Esophagus muscularis mucosa (tissue), 4 donors: ENCODE measurements at places on chromosomes 11 and 22. TPM values are rescaled to one million over a fixed set of nuclear protein-coding genes. Genes with fewer than 3 reads are reported as not detected.

Gene DDX25
- total RNA-seq = not detected

Gene C11orf91
- not detected for total RNA-seq

Gene SNX32
- 0.40 TPM for total RNA-seq

Gene RFPL2
- not detected for total RNA-seq

Gene UPB1
- 0.33 TPM for total RNA-seq

Gene APOL4
- total RNA-seq = 1.5 TPM

Gene SYT12
- total RNA-seq = 0.13 TPM

Gene CTR9
- 17.9 TPM for total RNA-seq

Gene IL17REL
- not detected for total RNA-seq

Gene MMP12
- total RNA-seq = not detected

Gene MFRP
- 0.11 TPM for total RNA-seq

DNA sequence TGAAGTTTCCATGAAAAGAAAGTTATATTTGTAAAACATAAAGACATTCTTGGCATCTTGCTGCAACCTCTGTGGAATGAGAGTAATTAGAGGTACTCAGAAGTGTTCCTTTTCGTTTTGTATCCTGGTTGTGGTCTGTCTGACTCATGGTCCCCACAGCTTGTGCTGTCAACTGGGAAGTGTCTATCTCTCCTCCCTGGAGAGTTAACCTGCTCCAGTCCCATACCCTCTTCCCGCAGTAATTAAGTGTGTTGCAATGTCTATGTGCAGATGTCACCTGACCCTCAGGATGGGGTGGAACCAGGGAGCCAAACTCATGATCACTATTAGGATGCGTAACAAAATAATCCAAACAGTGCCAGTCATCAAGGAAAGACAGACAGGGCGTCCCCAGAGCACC is 23.0 kb upstream of the ZDHHC13 start:
- no peak for DNase-seq

GRCh38 chr11:127392575-127392974 is 392.0 kb upstream of the KIRREL3 start:
- no peak for DNase-seq

GRCh38 chr11:2825889-2826678 is 59.5 kb downstream of the CDKN1C start:
- peak; percentile 94 for DNase-seq

DNA sequence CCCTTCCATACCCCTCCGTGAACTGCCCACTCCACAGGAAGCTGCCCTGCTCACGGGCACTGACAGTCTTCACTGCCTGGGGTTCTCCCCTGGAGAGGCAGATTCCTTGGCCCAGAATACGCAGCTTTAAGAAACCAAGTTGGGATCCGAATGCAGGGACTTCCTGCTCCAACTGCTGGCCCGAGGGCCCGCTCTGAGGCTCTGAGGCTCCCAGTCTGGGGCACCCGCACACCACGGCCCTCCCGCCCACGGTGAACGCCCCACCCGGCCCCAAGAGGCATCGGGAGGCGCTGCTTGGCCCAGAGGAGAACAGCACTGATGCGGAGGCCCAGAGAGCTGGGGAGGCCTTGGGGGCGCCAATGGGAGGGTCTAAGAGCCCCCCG is 42.3 kb downstream of the IGF2 start:
- no peak for DNase-seq

GRCh38 chr22:32994898-32995297 is 63.3 kb downstream of the SYN3 start:
- DNase-seq = no peak

DNA sequence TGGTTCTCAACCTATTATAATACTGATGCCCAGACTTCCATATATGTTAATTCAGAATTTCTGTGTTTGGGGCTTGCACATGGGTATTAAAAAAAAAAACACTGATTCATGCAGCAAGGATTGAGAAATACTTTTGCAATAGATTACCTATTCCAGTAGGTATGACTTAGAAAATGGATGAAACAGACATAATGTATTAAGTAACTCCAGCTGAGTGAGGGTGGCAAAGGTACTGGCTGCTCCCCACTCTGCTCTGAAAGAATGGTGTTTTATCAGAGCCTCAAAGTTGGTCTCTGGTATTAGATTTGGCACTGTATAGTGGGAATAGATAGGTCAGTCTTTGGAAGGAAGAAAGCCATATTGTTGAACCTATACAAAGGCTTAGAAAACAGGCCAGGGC is 234.3 kb upstream of the FOLH1 start:
- no peak for DNase-seq

DNA sequence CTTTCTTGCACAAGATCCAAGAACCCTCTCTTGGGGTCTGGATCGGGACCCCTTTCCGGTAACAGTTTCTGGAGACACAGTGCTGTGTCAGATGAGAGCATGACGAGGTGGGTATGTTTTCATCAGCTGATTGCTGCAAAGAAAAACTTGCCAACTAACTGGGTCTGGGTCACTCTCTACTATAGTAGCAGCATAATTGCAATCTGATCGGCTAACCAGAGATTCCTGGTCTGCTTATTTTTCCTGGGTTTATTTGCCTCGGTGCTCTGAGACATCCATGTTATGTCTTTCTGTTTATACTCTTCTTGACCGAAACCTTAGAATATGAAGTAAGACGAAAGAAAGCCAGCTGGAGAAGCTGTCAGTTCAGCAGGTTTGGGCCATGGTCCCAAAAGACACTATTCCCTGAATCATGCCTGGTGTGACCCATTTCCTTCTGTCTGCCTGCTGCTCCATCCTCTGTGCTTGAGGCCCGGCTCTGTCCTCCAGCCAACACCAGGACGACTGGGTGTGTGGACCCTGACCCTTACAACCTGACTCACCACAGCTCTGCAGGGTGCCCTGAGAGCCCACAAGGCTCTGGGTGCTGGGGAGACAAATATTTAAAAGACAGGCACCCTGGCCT is 24.1 kb upstream of the CLMP start:
- no peak for DNase-seq

- no peak for DNase-seq
Observed at GRCh38 chr11:1401656-1402221, 12.0 kb downstream of the BRSK2 start.

- DNase-seq = no peak
Observed at GRCh38 chr11:46489656-46490560, 98.3 kb upstream of the CHRM4 start.

- DNase-seq = no peak
Observed at GRCh38 chr22:24431309-24432034, 4.1 kb downstream of the ADORA2A start.

- DNase-seq = no peak
Observed at GRCh38 chr11:131303611-131304119, 66.8 kb upstream of the NTM start.

DNA sequence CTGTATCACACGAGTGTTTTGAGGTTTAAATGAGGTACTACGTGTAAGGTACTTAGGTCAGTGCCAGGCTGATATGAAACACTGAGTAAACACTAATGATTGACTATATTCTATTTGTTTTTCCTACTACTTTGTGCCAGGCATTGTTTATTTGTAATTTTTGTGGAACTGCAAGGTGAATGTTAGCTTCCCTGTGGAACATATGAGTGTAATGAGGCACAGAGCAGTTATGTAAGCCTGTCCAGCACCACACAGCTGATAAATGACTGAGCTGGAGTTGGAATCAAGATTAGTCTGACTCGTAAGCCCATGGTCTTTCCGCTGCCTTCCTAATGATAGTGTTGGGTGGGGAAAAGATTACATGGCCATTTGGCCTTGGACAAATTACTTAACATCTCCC is 5.9 kb downstream of the SLC37A2 start:
- peak; percentile 64 for DNase-seq

DNA sequence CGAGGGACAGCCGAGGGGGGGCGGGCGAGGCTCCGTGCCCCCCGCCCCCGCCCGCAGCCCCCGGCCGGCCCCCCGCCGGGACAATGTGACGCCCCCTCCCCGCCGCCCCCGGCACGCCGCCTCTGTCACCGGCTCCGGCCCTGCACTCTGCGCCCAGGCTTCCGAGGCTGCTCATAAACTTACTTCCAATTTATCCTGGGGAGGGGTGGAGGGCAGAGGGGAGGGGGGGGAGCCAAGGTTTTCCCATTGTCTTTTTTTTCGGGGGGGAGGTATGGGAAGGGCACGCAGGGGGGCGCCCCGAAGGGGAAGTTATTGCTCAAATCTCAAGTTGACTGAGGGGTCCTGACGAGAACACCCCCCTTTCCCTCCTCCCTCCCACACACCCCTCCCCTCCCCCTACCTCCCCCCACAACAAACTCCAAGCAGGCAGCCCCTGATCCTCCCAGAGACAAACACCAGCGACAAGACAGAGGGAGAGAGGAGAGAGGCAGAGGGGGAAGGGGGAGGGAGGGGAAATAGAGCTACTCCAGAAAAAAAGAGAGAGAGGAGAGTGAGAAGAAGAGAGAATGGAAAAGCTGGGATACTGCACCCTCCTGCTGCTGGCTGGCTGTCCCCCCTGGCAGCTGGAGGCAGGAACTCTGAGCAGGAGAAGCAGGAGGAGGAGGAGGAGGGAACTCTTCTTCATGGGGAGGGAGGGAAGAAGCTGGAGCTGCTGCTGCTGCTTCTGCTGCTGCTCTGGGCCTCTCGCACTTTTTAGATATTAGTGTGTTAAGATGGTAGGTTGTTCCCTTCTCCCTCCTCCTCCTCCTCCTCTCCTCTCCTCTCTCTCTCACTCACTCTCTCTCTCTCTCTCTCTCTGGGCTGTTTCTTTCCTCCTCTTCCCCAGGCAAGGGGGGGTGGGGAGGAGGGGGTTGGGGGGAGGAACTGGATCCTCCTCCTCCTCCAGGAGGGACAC is 631 bp downstream of the PHF21A start:
- no peak for DNase-seq

DNA sequence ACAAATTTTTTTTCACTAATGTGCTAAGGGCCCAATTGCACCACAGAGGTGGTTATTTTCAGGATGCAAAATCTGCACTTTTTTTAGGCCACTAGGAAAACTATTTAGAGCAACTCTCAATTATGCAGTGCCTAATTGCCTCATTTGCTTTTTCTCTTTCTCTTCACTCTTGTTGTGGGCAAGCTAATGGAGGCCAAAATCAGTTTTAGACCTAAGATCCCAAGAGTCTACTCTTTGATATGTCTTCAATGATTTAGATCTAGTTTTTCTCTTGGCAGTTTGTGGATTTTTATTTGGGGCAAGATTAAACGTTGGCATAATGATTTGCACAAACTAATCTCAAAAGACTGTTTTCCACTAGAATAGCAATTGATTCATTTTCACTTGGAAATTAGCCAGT is 1996.9 kb downstream of the LRRC4C start:
- no peak for DNase-seq

- no peak for DNase-seq
Observed at GRCh38 chr22:38796262-38796957, 2.5 kb upstream of the DNAL4 start.

DNA sequence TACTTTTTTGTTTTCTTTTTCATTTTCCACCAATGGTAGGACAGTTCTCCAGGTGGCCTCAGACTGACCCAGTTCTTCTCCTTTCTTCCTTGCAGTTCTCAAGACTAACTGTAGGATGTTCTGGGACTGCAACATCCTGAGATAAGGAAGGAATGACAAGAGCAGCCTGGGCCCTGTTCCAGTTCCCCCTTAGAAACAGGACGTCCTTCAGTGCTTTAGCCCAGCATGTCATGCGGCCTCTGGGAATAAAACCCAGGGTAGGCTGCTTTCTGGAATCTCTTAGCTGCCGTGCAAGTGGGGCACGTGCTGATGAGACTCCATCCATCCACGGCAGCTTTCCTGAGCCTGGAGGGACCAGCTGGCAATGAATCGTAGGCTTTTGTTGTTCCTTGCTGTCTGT is 24.0 kb upstream of the CADM1 start:
- DNase-seq = no peak
